Activated effector memory CD4-positive, alpha-beta T cell treated with Interleukin-2 at 50 U/mL for 16 hours (primary cell): ENCODE measurements at places on chromosomes 2 and 18.

DNA sequence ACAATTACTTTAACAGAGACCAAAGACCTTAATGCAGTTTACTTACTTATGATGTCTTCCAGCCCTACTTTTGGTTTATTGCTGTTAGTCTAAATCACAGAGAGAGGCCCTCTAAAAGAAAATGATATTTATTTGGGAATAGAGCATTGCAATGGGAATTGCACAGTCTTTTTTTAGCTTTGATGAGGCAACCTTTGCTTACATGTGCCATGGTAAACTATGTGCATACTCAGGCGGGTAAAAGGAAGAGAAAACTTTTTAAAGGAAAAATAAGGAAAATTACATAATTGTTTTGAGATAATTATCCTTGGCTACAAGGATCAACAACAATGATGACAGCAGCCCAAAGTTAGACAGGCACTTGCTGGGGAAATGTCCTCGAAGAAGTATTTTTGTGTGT, 78.6 kb downstream of the EFEMP1 start:
- no peak for DNase-seq

DNA sequence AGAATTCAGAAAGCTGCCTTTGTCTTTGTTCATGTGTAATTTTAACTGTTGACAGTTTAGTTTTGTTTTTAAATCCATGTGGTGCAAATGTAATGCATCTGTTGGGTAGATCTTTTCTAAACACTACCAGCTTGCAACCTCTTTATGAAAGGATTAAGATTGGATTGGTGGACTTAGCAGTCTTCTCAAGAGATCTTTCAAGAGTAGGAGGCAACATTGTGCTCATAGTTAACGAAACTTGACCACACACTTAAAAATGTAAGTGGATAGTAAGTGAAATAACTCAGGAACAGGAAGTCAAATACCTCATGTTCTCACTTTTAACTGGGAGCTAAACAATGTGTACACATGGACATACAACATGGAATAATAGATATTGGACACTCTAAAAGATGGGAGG, 579.0 kb downstream of the RIT2 start:
- no peak for DNase-seq

DNA sequence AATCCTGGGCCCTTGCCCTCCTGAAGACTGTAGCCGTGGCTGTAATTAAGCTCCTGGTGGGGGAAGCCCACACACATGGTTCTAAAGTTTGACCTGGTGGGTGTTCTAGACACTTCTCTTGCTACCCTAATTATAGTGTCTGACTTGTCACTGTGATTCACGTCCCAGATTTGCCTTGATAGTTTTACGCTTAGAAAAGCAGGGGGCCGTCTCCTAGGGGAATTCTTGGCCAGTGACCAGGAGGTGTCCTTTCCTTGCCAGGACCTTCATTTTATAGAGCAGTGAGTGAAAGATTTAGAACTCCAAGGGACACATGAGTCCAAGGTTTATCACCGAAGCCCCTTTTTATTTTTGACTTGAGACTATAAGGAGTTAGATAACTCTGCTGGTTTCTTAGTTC, 9.0 kb downstream of the TMEM214 start:
- DNase-seq: no peak

DNA sequence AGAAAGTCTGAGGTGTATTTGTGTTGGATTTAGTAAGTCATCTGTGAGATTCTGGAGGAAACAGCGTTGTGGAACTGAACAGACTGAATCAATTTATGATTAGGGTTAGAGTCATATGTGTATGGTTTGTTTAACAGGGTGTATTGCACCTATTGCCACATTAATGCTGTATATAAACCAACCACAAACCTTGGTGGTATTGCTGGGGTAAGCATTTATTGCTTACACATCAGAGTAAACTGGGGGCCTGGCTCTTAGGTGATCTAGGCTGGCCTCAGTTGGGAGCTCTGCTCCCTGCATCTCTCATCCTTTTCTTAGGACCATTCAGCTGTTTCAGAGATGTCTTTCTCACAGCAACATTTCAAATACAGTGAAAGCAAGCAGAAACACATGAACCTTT, 59.7 kb upstream of the GRB14 start:
- DNase-seq: no peak

- no peak for DNase-seq
These were observed 462.1 kb upstream of the ID2 start for GRCh38 chr2:8219631-8220355.

GRCh38 chr2:179107737-179108136, 57.8 kb upstream of the CCDC141 start:
- no peak for DNase-seq

DNA sequence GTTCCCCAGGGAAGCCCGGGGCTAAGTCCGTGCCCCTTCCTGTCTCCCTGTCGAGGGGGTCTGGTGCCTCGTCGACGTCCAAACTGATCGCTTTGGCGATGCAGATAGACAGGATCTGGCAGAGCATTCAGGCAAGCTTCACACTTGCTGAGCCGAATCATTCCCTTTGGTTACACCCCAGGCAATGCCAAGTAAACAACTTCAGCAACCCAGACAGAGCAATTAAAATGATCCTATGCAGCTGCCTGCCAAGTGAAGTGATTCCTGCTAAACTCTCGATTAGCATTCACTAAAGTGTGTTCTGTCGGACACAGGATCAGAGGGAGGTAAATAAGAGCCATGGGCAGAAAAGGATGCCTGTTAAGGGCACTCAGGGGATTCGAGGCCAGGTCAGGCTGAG, 108.2 kb upstream of the RAB12 start:
- DNase-seq: no peak
